ENCODE measurements at places on chromosomes 7 and 10.

- no peak for DNase-seq
These were observed 40.2 kb upstream of the PROSER2 start for GRCh38 chr10:11782793-11783557.

DNA sequence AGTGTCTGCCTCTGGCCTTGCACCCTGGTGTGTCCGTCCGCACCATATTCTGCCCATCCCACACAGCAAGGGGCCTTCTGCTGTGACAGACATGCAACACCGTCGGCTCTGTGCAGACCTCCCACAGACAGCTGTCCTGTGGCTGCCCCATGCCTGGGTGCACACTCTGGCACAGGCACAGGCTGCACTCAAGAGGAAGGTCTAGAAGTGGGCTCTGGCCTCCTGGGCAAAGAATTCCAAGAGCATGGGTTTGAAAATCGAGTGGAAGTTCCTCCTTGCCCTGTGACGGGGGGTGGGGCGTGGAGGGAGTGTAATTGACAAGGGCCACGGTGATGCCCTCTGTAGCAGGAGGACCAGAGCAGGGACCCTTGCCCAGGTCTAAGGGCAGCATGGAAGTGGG, 4.3 kb upstream of the LOXL4 start:
- DNase-seq = no peak

- DNase-seq = no peak
These were observed 172.8 kb downstream of the GRID1 start for GRCh38 chr10:86193841-86194240.

DNA sequence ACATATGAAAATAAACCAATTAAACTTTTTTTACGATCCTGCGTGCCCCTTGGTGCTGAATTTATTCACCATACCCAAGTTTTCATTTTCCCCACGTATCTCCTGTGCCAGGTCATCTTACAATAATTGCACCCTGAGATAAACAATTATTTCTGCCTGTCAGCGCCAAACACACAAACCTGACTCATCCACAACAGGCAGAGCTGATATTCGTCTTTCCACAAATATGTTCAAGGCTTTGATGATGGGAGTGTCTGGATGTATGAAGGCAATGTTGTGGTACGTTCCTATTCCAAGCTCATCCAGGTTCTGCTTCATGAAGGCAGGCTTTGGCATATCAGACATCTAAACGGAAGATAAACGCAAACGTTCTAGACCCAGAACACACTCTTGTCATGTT, 45.8 kb upstream of the RHEB start:
- no peak for DNase-seq

GRCh38 chr10:124698545-124699469, 45.4 kb downstream of the FAM53B start:
- no peak for DNase-seq

DNA sequence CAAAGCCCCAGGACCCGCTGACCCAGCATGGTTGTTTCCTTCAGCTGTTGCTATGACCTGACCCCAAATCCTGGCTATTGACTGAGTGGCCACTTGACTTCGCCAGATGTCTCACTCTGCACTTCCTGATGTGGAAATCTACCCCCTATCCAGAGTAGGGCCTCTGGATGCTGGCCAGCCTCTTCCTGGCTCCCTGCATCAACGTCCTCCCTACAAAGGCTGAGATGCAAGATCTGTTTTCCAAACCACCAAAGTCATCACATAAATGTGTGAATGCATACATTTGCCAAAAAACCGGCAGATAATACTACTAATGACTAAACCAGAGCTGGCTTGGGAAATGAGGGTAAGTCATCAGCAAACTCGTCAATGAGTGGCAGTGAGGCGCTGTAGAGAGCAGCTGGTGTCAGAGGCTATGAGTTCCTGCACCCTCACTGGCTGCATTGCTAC, 70.4 kb downstream of the PYROXD2 start:
- DNase-seq = no peak

DNA sequence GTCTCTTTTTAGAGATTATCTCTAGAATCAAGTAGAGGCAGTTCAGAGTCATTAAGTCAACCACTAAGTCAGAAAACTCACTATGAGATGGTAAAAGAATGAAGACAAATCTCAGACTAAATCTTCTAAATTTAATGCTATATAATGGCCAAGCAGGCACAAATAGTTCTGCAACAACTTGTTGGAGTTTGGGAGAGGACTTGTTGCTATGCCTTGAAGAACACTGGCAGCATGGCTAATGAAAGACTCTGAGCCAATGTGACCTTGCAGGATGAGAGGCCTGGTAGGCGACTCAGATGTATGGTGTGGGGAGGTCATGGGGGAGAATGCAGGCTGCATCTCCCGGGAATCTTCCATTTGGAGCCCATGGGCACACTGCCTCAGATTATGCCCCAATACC, 128.7 kb downstream of the C1GALT1 start:
- DNase-seq = no peak

DNA sequence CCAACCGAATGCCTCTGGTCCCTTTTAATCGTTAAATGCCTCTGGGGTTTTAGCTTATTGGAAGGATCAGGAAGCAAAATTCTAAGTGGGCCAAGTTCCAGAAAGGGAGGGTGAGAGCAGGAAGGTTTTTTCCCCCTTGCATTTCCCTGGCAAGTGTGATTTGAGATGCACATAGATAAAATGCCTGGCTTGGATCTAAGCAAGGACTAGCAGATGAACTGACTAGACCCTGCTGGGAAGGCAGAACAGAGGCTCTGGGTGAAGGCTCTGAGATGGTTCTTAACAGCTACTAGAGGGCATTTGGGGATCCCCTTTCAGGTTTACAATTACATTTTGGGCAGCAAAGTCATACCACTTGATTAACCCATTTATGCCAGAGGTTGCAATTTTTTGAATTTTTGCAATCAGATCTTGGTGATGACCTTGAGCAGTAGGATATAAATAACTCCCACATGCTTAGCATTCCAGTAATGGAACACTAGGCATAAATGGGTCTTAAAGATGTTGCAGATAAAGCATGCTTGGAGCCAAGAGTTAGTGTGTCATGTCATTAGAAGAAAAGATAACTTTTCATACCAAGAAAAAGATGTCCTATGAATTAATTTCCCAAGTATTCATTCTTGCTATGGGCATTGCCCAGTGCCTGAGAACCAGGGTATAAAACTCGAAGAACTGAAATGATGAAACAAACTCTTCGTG, 205.9 kb downstream of the SEC23IP start:
- no peak for DNase-seq

GRCh38 chr10:70461397-70462348, 16.9 kb upstream of the PALD1 start:
- DNase-seq = peak; percentile 58

- no peak for DNase-seq
These were observed 89.6 kb downstream of the FZD1 start for GRCh38 chr7:91353848-91354247.

- no peak for DNase-seq
These were observed 3.3 kb downstream of the GRK5 start for GRCh38 chr10:119210633-119211032.

DNA sequence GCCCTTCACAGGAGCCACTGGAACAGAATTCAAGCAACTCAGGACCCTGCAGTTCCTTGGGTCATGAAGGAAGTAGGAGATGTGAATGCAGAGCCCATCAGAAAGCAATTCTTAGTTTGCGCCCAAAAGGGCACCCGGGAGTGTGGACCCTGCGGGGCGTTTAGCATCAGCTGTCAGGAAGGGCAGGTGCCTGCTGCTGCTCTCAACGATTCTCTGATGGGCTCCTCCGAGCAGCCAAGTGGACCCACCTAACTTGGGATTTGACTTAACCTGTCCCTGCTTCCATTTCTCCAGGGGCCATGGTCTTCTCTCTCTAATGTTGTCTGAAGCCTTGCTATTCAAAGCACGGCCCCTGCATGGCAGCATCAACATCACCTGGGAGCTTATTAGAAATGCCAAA, 17.1 kb downstream of the CPA5 start:
- no peak for DNase-seq

DNA sequence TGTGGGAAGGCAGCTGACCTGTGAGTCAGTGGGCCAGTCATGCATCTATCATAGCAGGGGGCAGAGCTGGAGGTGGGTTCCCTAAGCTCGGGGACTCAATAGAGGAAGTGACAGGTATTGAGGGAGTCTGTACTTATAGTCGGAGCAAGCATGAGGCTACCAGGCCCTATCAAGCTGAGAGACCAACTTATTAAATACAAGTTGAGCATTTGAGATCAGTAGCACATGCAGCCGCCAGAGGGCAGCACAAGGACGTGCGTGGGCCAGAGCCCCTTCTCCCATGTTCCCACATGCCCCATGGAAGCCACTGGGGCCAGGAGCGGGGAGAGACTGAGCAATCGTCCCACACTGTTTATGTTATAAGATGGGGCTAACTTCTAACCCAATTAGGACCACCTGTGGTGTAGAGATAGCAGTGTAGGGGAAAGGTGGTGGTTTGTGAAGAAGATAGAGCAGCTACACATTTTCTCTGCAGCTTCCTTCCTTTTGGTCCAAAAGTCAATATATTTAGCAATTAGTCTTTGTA, 13.0 kb upstream of the STK31 start:
- peak; percentile 70 for DNase-seq

DNA sequence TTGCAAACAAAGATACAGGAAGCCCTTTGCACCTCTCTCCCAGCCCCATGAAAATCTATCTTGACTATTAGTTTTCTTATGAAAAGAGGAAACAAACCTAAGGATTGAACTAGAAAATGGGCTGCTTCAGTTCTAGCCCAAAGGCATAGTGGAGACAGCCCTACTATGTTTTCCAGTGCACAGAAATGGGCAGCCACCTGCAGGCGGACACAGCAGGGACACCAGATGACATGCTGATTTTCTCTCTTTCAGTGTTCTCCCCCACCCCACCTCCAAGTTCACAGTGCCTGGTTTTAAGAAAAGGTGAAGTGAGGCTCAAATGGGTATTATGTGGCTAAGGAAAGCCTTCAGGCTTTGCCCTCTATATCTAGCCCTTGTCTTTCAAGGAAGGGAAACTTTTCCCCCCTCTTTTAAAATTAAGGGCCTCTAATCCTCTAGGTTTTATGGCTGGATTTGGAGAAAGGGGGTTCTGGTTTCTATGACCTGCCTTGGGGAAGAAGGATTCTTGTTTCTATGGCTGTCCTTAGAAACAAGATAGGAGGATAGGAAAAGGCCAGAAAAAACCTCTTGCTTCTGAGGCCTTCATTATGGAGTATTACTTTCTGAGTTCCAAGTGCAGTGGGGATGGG, 23.5 kb upstream of the DDX50 start:
- DNase-seq = no peak

GRCh38 chr7:111038185-111038584, 52.7 kb upstream of the LRRN3 start:
- no peak for DNase-seq

GRCh38 chr10:14220026-14220425, 110.7 kb downstream of the FRMD4A start:
- no peak for DNase-seq

- no peak for DNase-seq
These were observed 87.7 kb downstream of the ST7 start for GRCh38 chr7:117041007-117041406.

GRCh38 chr7:116582806-116583444, 58.1 kb downstream of the CAV1 start:
- no peak for DNase-seq

- no peak for DNase-seq
These were observed 195.1 kb upstream of the AUTS2 start for GRCh38 chr7:69403169-69403568.

GRCh38 chr7:114160925-114161324, 242.1 kb upstream of the PPP1R3A start:
- no peak for DNase-seq

DNA sequence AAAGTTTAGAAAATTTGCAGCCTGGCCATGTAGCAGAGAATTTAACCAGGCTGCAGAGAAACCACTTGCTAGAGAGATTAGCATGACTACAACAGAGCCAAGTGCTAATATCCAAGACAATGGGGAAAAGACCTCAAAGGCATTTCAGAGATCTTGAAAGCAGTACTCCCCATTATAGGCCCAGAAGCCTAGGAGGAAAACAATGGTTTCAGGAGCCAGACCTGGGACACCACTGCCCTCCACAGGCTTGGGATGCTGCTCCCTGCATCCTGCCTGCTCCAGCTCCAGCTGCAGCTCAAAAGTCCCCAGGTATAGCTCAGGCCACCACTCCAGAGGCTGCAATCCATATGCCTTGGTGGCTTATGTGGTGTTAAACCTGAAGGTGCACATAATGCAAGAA, 101.5 kb upstream of the TMEM72 start:
- no peak for DNase-seq

- DNase-seq = no peak
These were observed 56.4 kb upstream of the CCDC71L start for GRCh38 chr7:106717254-106717954.

- no peak for DNase-seq
These were observed 1104.1 kb upstream of the PHF14 start for GRCh38 chr7:9869566-9869965.

- DNase-seq = no peak
These were observed 45.5 kb upstream of the BET1 start for GRCh38 chr7:94049615-94050014.

GRCh38 chr10:46270086-46270811, 16.5 kb upstream of the ANTXRL start:
- peak; percentile 5 for DNase-seq

- DNase-seq = no peak
These were observed 2.4 kb downstream of the NCAPG2 start for GRCh38 chr7:158702196-158702595.

DNA sequence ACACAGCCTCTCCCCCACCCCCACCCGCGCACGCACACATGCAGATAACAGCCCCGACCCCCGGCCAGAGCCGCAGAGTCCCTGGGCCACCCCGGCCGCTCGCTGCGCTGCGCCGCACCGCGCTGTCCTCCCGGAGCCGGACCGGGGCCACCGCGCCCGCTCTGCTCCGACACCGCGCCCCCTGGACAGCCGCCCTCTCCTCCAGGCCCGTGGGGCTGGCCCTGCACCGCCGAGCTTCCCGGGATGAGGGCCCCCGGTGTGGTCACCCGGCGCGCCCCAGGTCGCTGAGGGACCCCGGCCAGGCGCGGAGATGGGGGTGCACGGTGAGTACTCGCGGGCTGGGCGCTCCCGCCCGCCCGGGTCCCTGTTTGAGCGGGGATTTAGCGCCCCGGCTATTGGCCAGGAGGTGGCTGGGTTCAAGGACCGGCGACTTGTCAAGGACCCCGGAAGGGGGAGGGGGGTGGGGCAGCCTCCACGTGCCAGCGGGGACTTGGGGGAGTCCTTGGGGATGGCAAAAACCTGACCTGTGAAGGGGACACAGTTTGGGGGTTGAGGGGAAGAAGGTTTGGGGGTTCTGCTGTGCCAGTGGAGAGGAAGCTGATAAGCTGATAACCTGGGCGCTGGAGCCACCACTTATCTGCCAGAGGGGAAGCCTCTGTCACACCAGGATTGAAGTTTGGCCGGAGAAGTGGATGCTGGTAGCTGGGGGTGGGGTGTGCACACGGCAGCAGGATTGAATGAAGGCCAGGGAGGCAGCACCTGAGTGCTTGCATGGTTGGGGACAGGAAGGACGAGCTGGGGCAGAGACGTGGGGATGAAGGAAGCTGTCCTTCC, 620 bp downstream of the EPO start:
- no peak for DNase-seq

DNA sequence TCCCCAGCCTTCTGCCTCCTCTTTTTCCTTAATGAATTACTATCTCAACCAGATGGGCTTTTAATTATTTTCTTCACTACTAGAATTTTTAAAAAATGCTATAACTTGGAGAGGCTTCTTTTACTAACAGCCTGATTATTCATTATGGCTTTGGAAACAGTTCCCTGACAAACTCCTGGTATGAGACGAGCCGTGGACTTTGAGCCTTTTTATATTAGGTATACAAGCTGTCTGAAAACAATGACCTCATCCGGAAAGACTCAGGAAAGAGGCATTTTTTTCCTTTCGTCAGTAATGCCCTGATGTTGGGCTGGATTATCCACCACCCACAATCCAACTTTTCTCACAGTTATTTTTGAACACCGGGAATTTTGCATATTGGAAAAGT, 26.7 kb upstream of the ABLIM1 start:
- DNase-seq = no peak

- DNase-seq = no peak
These were observed 323.0 kb upstream of the PODXL start for GRCh38 chr7:131879424-131879823.
